CMK (cell line): ENCODE measurements at places on chromosomes 12 and 14.

- DNase-seq, result no peak
These were observed 226.4 kb upstream of the CAND1 start for GRCh38 chr12:67042697-67043131.

DNA sequence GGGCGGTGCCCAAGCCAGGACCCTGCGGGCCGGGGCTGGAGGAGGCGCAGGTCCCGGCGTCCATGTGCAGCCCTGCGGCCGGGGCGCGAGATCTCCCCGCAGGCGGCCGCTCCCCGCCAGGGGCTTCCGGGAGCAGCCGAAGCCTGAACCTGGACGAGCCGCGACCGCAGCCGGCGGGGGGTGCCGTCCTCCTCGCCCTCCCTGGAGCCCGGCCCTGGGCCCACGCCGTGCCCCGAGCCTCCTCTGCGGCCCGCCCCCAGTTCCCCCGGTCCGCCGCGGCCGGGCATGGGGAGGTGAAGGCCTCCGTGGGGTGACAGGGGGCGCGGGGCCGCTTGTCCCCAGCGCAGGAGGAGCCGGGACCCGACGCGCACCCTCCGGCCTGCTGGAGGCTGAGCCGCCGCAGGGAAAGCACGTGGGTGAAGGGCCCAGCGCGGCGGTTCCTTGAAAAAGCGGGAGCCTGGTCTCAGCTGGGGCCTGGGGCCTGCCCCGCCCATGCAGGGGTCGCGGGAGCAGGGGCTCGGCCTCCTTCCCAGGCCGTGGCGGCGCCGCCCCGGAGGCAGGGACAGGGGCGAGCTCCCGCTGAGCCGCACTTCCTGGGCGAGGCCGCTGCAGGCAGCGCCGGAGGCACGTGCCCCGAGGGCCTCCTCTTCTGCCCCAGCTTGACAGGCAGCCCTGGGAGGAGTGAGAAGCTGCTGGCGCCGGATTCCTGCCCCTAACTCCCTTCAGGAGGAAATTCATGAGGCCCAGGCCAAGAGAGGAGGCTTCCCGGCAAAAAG is 55.6 kb upstream of the PPP2R5C start:
- no peak for DNase-seq

DNA sequence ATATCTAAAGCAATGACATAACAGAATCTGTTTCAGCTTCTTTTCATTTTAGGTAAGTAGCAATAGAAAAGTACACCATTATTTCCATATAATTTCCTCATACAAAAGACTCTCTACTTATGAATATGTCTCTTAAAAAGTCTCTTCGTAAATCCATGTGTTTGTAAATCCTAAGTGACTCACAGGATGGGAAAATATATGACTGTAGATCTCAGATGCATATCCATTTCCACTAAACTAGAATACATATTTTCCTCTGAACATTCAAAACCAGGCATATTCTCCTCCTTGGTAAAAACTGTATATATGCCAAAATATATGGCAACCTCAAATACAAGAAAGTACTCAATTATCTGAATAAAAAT is 93.6 kb downstream of the TXNDC16 start:
- no peak for DNase-seq

DNA sequence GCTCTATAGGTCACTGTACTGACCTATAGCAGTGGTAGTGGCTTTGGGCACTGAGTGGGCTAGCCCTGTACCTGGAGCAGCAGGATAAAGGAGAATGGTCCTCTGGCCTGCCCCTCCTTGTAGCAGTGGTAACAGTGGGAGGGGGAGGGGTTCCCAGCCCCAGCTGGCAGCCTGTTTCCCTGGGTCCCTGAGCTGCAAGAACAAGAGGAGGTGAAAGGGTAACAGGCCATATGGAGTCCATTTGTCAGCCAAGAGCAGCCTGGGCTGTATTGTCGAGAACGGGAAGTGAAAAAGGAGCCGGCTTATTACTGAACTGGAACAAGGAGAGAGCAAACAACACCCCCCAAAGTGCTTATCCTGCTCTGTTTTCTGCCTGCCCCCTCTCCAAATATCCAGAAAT is 73.8 kb upstream of the SRSF5 start:
- no peak for DNase-seq

GRCh38 chr14:67940486-67941455 is 121.2 kb downstream of the RAD51B start:
- no peak for DNase-seq

DNA sequence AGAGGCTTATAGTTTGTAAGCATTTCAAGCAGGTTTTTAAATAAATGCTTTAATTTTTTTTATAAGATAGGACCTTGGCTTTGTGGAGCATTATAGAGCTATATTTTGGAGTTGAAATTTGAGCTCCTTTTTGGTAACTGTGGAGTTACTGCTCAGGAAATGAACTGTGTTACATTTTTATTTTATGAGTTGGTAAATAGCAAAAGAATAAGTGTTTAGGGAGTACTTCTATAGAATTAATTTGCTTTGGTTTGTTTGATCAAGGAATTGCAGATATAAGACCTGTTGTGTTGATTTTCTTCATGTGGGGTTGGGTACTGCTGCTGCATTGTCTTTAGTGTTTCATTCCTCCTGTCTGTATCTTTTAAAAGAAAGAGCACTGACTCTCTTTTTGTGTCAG is 3.5 kb downstream of the ATP2A2 start:
- no peak for DNase-seq

DNA sequence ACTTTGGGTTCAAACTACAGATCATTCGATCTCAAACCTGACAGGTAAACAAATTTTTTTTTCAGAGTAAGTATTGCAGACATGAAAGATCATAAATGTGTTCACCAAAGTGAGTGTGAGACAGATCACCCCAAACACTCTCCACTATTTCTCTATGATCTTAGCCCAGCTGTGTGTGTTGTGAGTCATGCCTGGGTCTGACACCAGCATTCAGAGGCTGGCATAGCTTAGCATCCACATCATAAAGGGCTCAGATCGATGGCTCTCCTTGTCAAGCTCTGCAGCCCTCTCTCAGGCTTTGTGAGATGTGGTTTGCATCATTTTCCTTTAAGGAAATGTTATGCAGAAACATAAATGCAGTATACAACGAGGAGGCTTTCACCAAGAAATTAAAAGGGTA is 164.9 kb downstream of the ETV6 start:
- DNase-seq, result no peak

- no peak for DNase-seq
These were observed 93.8 kb downstream of the BCL11B start for GRCh38 chr14:99177886-99178835.

DNA sequence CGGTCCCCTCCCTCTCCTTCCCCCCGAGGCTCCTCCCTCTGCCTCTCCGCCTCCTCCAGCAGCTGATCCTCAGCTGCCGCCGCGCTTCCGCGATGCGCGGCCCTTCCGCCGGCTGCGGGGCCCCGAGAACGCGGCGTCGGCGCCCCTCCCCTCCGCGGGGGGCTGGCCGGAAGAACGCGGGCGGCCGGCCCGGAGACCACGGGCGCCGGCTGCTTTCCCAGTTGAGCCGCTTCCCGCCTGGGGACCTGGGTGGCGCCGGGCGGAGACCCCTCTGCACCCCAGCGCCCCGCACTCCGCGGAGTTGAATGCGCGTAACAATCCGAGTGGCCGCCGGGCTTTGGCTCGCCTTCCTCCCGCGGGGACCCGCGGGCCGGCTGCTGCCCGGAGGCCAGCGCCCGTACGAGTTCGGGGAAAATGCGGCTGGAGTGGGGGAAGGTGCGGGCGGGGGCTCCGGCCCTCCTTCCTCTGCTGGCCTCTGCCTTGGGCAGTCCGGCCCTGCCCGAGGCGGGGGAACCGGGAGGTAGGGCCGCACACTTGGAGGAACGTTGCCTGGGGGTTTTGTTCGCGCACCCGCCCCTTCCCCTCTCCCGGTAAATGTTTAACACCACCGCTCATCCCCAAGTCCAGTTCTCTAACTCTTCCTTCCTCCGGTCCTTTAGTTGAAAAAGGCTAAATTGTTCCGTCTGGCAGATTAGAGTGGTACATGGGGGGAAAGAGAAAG is 393 bp upstream of the DCAF5 start:
- DNase-seq, result peak; percentile 83

DNA sequence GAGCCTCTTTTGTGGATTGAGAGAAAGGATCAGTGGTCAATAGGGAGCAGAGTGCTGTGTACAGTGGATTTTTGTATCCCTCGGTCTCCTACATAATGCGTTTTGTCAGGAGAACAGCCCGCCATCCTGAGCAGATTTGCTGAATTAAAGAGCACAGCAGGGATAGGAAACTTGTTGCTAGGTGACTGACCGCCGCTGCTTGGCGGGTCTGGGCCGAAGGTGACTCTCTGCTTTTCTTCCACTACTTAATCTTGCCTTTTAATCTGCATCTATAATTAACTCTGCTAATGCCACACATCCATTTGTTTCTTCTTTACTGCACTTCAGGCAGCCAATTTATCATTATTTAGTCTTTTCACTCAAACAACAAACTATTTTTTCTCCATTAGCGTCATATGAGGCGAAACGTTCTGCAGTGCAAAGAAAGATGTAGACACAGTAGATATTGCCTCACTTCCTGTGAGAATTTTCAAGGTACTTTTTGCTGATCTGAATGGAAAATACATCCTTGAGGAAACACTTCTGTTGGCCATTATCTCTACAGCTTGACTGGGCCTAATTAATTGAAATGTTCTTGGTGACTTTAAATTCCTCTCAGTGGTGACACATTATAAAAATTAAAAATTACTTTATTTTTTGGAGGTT is 108.0 kb downstream of the PPM1A start:
- no peak for DNase-seq

DNA sequence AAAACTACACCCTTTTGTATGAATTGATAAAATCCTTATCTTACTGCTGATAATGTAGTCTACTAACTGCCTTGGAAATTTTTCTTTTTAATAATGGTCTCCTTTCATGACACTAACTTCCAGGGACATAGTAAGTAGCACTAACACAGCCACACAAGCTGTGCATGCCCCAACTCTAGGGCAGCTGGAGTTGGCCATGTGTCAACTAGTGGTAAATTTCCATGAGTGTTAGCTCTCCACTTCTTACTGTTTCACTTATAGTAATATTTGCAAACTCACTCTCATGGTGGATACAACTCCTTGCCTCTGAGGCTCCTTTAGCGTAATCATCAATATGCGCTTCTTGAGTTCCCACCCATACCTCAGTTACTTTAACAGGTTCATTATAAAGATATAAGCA is 38.0 kb downstream of the LGR5 start:
- DNase-seq, result no peak

DNA sequence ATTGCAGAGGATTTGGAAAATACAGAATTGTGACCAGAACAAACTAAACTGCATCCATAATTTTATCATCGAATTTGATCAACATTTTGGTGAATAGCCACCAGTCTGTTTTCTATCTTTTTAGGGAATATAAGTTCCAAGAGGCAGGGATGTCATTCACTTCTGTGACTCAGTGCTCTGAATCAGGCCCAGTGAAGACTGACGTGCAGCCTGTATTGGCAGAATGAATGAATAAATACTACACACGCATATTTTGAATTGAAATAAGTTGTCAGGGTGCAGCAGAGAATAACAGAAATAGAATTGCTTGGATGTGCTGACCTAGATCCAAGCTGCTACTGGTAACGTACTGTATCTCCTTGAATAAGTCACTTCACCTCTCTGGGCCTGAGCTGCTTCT is 1.3 kb upstream of the EMP1 start:
- no peak for DNase-seq

- DNase-seq, result no peak
These were observed 658.4 kb downstream of the MED13L start for GRCh38 chr12:115619061-115619460.

DNA sequence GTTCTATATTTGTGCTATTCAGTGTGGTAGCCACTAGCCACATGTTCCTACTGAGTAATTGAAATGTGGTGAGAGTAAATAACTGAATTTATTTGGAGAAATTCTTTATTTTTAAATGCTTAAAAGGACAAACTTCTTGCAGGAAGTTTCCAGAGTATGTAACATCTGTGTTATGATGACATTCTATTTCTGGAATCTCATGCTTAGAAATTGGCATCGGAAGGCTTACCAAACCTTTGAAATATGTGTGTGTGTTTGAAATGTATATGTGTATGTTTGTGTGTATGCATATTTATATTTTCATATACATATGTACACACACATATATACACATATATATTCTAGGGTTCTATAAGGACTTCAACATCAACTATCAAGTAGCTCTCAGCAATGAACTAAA is 12.4 kb upstream of the WSCD2 start:
- DNase-seq, result no peak

GRCh38 chr12:53696285-53696654 is 20.4 kb upstream of the ATP5MC2 start:
- no peak for DNase-seq

DNA sequence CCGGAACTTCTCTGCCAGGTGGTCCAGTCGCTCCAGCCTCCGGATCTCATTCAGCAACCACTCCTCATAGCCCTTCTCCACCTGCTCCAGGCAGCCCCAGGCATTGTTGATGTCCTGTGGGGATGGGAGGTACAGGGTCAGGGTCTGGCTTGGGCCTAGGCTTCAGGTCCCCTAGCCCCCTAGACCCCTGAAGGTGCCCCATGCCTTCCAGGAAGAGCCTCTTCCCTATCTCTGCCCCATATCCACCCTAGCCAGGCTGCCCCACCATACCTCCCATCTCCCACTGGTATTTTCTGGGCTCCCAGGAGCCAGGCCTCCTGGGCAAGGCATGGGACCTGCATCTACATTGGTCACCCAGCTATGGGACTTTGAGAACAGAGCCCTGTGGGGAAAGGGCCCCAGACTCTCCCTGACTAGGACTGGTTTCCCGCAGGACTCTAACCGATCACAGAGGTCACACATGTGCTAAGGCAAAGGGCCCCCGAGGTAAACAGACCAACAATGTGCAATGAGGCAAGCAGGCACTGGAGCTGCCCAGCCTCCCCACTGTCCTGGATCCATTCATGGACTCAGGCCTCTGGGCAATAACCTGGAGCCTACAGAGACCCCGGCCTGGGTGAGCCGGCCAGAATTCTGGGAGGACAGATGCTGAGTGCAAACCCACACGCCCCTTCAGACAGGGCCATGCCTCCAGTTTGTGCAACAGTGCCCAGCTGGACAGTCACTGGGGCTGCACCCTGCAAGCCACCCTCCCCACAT is 88.8 kb downstream of the ACTN1 start:
- no peak for DNase-seq

GRCh38 chr14:59176765-59177164 is 11.7 kb upstream of the DAAM1 start:
- DNase-seq, result no peak

DNA sequence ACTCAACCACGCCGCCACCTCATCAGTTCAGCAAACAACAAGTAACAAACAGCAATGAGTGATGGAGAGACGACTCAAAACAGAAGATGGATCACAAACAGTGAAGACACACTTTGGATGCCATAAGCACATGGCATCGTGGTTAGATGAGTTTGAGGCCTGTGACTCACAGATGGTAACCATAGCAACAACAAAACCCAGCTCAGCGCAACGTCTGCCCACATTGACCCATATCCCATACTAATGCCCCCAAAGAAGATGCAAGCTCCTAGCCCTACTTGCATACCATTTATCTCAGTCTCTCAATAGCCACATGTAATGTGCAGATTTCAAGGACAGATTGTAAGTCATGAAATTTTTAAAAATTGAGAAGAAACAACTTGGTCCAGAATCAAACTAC is 1322.3 kb upstream of the TMEM132C start:
- no peak for DNase-seq

- DNase-seq, result no peak
These were observed 89.8 kb downstream of the B4GALNT3 start for GRCh38 chr12:549476-550082.

- DNase-seq, result no peak
These were observed 33.7 kb downstream of the GPHN start for GRCh38 chr14:66541627-66542026.
